Stimulated activated CD4-positive, alpha-beta T cell treated with anti-CD3 and anti-CD28 coated beads, TNF-alpha, amount 100 ng/mL, for 1 hour (primary cell): ENCODE measurements at places on chromosomes 3 and 15.

DNA sequence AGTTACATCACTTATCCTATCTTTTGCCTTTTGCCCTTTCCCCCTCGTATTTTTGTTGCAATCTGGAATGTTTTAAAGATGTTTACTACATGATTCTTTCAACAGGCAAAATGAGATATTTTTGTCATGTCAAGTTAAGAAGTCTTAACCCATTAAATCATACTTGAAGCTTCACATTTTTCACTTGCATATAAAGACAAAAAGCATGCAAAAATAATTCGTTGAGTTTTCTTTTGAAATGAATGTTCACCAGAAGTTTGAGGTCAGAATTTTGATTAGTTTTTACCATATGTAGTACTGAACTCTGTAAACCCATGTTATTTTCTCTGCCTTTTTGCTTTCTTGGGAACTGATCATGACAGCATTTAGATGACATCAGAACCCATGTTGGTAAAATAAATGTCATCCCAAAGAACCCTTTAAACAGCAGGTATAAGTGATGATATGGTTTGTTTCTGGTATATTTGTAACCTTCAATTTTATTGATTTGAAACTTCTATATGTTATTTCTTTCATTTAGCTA, 188.5 kb downstream of the GHSR start:
- DNase-seq, result no peak

DNA sequence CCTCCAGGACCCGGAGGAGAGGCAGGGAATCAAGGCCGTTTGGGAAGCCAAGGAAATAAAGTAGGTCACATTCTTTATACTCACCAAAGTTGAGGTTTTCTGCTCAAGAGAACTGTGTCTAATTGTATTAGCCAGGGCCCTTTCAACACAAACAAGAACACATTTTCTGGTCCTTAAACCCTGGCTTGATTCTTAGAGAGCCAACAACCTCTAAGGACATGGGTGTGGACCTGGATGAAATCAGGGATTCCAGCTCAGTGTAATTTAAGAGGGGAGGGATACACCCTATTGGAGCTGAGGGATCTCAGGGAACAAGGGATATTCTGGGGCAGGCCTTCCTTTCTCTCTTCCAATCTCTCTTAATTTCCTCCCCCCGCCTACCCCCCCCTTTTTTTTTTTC, 104.8 kb downstream of the COL6A6 start:
- DNase-seq, result no peak

DNA sequence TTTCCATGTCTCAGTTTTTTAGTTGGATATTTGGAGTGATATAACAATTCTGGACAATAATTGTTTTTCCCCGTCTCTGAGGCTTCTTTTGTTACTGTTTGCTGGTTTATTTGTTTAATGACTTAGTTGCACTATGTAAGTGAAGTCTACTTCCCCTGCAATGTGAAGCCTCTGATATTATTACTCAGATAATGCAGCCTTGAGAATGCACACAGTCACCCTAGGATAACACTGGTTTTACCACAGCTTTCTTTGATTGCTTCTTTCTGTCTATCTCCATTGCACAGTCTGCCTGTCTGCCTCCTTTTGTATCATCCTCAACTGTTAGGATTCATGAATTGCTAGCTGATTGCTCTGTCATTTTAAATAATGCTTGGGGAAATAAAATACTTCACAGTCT, 208.7 kb upstream of the ROBO1 start:
- DNase-seq, result no peak

GRCh38 chr3:32397941-32398340, 6.3 kb downstream of the CMTM7 start:
- DNase-seq, result no peak

- DNase-seq, result no peak
These were observed 61.1 kb downstream of the CBLB start for GRCh38 chr3:105807701-105808100.

GRCh38 chr3:134333522-134334181, 40.6 kb downstream of the AMOTL2 start:
- DNase-seq, result no peak

DNA sequence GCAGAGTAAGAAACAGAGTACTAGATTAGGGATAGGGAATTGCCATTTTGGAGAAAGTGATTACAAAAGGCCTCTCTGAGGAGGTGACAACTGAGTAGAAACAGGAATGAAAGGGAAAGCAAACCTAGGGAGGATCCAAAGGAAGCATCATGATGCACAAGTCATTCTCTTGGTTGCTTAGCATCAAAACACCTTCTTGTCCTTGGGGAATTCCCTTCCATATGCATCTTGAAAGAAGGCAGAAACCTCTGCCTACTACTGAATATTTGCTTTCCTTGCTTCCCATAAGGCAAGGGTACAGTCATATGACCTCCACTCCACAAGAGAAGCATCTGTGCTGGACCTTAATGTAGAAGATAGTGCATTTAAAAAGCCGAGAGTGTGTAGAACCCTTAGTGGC, 24.1 kb downstream of the GABPB1 start:
- no peak for DNase-seq

GRCh38 chr3:95476534-95476933, 1337.9 kb upstream of the EPHA6 start:
- no peak for DNase-seq

GRCh38 chr3:127686512-127686894, 13.8 kb downstream of the ABTB1 start:
- DNase-seq, result no peak

- no peak for DNase-seq
These were observed 589 bp upstream of the MAPKBP1 start for GRCh38 chr15:41773729-41774061.

GRCh38 chr15:91861223-91861622, 7.7 kb downstream of the SLCO3A1 start:
- DNase-seq, result no peak

DNA sequence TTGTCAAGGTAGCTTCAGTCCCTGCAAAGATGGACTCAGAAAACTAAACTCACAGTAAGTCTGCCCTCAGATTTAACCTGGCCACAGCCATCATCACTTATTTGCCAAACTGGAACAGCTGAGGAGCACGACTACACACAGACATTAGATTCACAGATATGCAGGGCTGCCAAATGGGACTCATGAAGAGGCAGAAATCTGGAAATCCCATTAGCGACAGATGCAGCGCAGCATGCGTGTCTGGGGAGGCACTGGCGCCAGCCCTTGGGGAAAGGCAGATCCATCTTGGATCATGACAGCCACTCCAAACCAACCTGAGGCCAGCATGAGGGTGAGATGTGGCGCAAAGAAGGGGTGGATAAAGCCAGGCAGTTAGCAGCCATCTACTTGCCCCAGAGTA, 160.7 kb upstream of the TSC22D2 start:
- DNase-seq, result no peak

- DNase-seq, result no peak
These were observed 1.3 kb downstream of the RHCG start for GRCh38 chr15:89494941-89495637.

GRCh38 chr3:78606756-78607155, 1161.0 kb downstream of the ROBO1 start:
- no peak for DNase-seq

- no peak for DNase-seq
These were observed 312.2 kb upstream of the TBC1D5 start for GRCh38 chr3:18054625-18055024.

GRCh38 chr3:112101916-112102315, 15.7 kb downstream of the C3orf52 start:
- DNase-seq, result no peak

DNA sequence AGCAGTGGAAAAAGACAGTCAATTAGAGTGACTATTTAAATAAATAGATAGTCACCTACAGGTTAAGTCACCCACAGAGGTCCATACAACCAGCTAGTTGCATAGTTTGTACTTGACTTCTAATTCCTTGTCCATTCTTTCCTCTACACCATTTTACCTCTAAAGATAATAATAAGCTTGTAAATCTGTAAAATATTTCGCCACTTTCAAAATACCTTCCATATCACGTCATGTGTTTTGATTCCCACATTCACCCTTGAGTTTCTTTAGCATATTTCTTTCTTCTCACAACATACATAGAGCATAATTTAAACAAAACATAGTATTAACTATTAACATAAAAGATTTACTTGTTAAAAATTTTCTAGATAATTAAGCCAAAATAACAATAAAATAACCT, 689.6 kb downstream of the MECOM start:
- no peak for DNase-seq

- DNase-seq, result no peak
These were observed 14.1 kb downstream of the ACOX2 start for GRCh38 chr3:58522759-58523425.

GRCh38 chr3:10855871-10856662, 40.0 kb downstream of the SLC6A11 start:
- DNase-seq, result no peak

- peak; percentile 28 for DNase-seq
These were observed 1.4 kb upstream of the RAP2B start for GRCh38 chr3:153160451-153161137.

DNA sequence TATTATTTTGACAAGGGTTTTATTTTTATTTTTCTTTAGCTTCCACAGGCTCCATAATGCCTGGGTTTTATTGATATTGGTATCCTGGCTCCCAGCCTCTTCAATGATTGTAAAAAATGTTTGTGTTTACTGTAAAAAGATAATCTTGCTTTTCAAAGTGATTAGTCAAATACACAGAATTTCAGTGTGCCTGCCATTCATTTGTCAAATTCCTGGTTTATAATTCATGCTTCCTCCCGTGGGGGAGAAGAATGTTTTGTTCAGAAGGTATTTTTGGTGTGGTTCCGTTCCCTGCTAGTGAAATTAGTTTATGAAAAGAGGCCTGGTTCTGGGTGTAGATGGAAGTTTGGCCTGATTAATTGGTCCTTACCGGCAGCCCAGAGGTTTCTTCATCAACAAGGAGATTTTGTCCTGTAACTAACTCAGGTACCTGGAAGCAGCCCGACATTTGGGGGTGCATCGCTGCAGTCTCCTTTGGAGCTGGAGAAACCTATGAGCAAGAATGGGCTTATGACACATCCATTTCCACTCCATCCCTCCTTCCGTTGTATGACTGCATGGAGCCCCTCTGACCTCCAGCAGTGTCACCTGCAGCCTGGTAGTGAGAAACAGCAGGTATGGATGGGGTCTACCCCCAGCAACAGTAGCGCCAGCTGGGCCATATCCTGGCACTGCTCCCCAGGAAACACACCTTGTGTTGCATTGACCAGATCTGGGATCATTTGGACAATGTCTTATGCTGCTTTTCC, 101.5 kb downstream of the PGPEP1L start:
- no peak for DNase-seq

DNA sequence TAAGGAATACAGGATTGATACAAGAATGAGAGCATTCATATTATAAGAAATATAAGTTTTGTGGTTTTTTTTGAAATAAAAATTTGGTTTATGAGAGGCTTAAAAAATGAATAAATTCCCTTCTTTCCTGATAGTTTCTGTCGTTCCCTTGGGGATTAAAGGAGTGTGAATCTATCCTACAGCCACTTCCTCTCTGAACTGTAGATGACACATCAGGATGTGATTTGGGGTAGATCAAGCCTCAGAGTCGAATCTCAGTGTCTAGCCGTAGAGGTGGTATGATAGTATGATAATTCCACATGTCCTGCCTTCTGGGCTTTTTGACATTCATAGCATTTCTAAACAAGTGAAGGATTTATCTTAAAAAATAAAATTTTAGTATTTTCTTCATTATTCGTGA, 343.1 kb downstream of the LPP start:
- no peak for DNase-seq

DNA sequence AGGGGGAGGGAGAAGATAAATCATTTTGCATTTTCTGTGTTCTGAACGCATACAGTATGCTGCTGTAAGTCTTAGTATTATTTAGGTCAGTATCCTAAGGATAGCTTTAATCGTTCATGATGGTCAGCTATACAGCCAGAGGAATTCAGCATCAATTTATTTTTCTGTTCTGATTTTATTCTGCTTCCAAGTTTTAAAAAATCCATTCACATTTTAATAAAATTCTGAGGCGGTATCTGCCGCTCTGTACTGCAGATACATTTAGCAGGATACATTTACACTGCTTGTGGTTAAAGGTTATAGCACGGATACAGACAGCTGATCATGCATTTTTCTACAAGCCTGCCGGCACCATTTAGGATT, 17.8 kb downstream of the ZBTB38 start:
- DNase-seq, result no peak

GRCh38 chr3:36317915-36318314, 62.4 kb upstream of the STAC start:
- no peak for DNase-seq

- DNase-seq, result no peak
These were observed 7.7 kb upstream of the RFTN1 start for GRCh38 chr3:16520970-16521881.

DNA sequence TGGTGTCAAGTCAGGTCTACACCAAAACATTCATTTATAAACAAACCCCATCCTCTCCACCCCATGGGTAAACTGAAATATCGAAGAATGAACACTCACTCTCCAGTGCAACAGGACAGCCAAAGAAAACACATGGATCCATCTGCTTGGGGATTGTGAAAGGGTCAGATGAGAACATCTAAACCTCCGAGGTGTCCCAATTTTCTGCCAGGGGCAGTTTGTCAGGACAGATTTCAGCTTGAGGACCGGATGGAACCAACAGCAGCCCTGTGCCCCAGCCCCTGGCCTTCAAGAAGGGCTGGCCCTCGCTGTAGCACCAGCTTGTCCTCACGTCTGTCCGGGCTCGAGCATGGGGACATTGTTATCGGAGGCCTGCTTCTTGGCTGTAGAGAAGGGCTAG, 45.5 kb downstream of the PCSK6 start:
- no peak for DNase-seq

DNA sequence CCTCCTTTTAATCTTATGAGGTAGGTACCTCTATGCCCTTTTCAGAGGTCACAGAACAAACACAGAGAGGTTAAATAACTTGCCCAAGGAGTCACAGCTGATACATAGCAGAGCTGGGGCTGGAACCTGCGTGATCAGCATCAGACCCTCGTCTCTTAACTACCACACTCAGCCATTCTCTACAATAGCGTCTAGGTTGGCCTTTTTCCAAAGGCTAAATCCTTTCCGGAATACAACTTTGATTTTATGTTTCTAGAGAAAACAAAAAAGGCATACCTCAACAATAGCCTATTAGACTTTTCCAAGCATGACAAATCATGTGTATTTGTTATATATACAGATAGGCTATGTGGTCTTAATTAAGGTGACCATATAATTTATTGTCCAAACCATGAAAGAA, 187.2 kb downstream of the RORA start:
- DNase-seq, result no peak

DNA sequence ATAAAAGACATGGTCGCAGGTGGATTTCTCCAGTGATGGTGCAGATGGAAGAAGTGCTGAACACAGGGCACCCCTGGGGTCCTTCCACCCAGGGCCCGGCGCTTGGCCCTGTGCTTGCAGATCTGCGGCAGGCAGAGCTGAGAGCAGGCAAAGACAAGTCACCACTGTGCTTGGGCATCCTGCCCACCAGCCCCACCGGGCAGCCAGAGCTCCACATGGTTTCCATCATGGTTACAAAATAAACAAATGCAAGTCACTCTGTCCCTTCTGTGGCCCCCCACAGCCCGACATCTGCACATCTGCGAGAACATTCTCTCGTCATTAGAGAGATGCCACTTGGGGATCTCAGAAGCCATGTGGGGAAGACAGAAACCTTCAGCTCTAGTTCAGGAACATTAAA, 37.6 kb upstream of the SFMBT1 start:
- no peak for DNase-seq
